Activated naive CD8-positive, alpha-beta T cell treated with anti-CD3 and anti-CD28 coated beads, Interleukin-2, amount 50 U/mL, for 24 hours (primary cell): ENCODE measurements at places on chromosomes 7 and 10.

- DNase-seq: no peak
Observed at GRCh38 chr10:30352377-30352776, 3.3 kb upstream of the MTPAP start.

- no peak for DNase-seq
Observed at GRCh38 chr7:70608229-70608628, 523.7 kb upstream of the GALNT17 start.

GRCh38 chr10:24897326-24897926 is 55.0 kb downstream of the PRTFDC1 start:
- DNase-seq: no peak

DNA sequence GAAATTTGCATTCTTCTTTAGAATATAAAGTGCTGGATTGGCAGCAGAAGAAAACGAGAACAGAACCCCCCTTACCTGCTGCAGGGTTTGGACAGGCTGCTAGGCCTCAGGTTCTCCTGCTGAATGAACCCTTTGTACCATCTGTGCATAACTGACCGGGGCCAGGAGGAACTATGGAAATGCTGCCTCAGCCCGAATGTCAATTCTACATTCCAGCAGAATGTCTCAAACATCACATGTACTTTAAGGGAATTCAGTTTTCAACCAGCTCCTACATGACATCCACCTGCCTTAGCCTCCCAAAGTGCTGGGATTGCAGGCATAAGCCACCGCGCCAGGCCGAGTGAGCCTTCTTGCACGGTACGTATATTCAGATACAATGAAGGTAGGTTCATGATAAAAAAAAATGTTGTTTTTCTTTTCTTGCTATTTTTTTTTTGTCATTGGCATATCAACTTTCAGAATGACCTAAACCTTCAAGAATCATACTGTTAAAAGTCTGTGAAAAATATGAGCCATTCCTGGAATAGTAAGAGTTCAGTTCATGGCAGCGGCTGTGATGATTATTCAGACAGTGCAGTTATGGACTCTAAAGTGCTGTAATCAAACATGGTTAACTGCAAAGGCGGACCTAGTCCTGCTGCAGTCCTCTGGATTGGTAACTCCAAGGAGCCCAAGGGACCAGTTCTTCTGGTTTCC is 84.4 kb upstream of the TNS3 start:
- DNase-seq: no peak

DNA sequence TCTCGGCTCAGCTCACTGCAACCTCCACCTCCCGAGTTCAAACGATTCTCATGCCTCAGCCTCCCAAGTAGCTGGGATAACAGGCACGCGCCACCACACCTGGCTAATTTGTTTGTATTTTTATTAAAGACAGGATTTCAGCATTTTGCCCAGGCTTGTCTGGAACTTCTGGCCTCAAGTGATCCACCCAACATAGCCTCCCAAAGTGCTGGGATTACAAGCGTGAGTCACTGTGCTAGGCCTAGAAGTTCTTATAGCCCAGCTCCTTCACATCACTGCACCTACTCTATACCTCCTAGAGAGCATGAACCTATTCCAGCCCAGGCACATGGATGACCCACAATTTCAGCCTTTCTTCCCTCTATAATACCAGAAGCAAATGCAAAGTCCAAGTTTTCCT is 1.3 kb upstream of the BLOC1S2 start:
- DNase-seq: no peak

- no peak for DNase-seq
Observed at GRCh38 chr10:86113983-86114382, 252.6 kb downstream of the GRID1 start.

DNA sequence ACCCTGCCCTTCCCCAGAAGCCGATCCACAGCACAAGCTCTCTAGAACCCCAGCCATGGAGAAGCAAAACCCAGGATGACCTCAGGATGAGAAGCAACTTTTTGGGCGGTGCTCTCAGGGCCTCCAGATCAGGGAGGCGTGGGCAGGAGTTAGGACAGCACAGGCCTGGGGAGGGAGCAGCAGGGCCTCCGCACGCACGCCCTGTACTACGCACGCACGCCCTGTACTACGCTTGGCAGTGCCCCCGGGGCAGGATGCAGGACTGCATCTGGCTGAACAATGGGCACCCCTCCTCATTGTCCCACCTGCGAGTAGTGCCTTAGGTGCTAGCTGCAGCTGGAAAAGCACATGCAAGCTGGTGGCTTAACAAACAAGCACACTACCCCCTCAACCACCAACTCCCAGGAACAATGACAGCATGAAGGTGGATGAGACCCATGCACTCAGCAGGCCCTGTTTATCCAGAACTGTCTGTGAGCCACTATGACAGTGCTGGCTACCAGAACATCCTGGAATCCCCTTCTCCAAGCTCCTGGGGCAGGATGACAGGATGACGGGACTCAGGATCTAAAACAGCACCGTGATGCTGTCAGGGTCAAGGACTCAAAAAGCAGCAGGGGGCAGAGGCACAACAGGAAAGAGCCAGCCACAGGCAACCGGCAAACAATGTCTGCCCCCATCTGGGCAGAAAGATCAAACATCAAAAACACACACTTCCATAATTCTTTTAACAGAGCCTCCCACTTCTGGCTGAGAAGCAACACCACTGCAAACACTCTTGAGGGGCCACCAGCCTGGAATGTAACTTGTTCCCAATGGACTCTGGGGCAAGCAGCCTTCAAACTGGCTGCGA is 11.8 kb downstream of the PODXL start:
- DNase-seq: no peak

DNA sequence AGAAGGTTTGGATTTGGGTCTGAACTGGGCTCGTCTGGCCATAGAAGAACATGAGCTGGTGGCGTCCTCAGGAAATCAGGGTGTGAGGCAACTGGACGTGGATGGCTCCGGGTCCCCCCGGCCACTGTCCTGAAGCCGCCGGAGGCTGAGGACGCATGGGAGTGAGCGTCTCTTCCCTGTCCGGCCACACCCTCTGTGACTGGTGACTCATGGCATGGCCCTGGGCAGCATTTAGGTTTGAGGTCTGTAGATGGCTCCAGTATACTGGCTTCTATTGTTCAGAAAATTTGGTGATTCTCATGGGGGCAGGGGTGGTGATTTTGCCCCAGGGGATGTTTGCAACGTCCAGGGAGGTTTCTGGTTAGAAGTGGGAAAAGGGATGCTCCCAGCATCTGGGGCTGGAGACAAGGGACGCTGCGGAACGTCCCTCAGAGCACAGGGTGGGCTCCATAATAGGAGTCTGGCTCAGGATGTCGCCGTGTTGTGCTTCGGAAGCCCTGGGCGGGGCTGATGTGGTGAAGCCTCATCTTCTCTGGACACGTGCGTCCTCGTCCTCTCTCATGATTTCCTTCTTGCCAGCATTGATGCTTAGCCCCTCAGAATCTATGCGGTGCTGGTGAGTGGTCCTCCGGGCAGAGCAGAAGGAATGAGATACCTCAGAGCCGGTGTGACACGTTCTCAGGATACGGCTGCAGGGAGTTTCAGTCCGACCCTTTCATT is 49.9 kb downstream of the PITRM1 start:
- no peak for DNase-seq

GRCh38 chr7:20647036-20647435 is 31.6 kb downstream of the ABCB5 start:
- no peak for DNase-seq

GRCh38 chr10:114077815-114078219 is 34.2 kb downstream of the ADRB1 start:
- no peak for DNase-seq

GRCh38 chr10:96995851-96996250 is 163.8 kb downstream of the LCOR start:
- no peak for DNase-seq

- DNase-seq: no peak
Observed at GRCh38 chr10:123962756-123963530, 71.3 kb upstream of the CPXM2 start.

- DNase-seq: no peak
Observed at GRCh38 chr7:112395411-112395810, 54.8 kb upstream of the IFRD1 start.

- DNase-seq: peak; percentile 52
Observed at GRCh38 chr10:22475651-22476600, 130.6 kb downstream of the SPAG6 start.

DNA sequence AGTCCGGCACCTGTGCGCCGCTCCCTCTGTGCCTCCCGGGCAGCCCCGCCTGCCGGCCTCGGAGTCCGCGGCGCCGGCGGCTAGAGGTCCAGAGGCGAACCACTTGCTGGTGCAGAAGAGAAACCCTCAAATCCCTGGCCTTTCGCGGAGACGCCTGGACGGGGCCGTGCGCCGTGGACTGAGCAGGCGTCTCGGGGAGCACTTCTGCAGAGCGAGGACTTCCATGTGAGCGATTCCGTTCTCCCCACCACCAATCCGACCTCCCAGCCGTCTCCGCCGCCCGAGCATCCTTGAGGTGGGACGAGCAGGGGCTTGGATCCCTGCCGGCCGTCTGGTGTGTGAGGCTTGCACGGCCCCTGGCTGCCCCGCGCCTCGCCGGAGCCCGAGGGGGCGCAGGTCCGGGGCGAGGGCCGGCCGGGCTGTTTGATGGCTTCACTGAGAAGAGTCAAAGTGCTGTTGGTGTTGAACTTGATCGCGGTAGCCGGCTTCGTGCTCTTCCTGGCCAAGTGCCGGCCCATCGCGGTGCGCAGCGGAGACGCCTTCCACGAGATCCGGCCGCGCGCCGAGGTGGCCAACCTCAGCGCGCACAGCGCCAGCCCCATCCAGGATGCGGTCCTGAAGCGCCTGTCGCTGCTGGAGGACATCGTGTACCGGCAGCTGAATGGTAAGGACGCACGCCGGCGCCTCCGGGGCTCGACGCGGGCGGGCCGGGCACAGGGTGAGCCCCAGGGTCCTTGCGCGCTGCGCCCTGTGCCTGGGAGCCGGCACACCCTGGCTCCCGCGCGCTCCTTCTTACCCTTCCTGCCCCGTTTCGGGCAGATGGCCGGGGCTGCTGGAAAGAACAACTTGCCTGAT is 660 bp downstream of the GALNT17 start:
- no peak for DNase-seq

- DNase-seq: no peak
Observed at GRCh38 chr10:308572-309085, 173.4 kb downstream of the ZMYND11 start.

GRCh38 chr10:69065406-69066361 is 22.2 kb upstream of the SRGN start:
- peak; percentile 71 for DNase-seq

DNA sequence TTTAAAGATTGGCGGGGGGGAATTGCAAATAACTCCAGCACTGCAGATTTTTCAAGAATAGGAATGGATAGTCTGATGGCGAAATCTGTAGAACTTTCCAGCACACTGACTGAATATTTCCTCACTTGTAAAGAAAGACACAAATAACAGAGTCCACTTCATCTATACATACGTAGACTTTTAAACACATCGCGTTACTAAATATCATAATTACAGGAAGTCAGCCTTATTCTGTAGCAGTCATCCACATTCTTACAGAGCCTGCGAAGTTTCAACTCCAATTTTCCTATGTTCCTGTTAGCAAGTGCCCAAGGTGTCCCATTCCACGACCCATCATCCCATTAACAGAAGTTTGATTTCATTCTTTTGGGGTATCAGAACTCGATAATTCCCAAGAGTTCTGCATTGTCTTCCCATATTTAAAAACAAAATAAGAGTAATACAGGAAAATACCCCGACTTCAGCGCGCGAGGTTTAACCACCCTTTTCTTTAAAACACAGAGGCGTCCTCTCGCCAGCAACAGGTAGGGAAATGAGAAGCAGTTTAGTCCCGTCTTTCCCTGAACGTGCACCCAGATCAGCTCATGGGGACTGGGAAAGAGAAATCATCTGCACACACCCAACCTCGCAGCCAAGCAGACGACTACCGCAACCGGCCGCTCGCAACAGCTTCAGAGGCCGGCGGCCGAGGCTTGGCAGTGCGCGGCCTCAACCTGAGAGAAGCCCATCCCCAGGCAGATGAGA is 880 bp downstream of the HERC4 start:
- DNase-seq: no peak

- no peak for DNase-seq
Observed at GRCh38 chr10:113982769-113983168, 60.9 kb upstream of the ADRB1 start.

DNA sequence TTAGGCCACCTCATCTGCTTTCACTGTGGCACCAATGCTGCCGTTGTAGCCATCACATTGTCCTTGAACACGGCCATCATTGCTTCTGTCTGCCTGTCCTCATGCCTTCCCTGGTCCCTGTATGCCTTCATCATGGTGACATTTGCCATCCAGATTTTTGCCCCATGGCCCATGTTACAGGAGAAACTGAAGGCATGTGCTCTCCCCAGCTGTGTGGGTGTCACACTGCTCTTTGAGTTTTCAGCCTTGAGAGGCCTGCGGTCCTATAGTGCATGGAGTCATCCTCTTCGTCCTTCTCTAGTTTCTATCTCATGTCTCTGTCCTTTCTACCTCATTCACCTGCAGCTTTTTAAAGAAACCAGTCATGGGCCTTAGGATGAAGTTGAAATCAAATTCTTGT is 6.2 kb upstream of the SLC26A3 start:
- no peak for DNase-seq

DNA sequence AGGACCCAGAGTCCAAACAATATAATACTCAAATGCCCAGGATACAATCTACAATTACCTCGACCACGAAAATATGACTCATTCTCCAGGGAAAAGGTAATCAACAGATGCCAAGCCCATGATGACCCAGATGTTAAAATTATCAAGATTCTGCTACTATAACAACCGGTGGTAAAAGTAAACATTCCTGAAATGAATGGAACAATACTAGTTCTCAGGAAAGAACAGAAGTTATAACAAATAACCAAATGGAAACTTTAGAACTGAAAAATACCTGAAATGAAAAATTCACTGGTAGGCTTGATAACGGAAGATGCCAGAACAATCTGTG is 34.1 kb upstream of the GUSB start:
- DNase-seq: no peak

DNA sequence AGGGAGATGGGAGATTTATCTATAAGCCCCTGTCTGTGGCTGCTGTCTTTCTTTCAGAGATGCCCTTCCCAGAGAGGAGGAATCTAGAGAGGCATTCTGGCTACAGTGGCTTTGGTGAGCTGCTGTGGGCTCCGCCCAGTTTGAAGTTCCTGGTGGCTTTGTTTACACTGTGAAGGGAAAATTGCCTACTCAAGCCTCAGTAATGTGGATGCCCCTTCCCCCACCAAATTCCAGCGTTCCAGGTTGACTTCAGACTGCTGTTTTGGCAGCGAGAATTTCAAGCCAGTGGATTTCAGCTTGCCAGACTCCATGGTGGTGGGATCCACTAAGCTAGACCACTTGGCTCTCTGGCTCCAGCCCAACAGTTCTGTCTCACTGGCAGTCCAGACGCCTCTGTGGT is 951.6 kb downstream of the CCSER2 start:
- DNase-seq: no peak

GRCh38 chr7:3592401-3593134 is 291.5 kb downstream of the SDK1 start:
- DNase-seq: no peak

DNA sequence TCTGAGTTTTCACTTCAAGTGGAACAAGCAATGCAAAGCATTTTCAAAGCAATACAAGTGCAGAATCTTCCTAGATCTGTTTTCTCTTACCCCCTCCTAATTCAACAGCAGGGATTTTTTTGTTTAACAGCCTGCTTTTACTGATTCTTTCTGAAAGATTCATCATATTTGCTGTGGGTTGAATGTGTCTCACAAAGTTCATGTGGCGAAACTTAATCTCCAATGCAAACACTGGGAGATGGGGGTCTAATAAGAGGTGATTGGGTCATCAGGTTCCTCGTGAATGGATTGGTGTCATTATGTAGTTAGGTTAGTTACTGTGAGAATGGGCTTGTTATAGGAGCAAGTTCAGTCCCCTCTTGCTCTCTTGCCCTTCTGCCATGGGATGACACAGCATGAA is 107.6 kb downstream of the CNNM2 start:
- DNase-seq: no peak

- DNase-seq: no peak
Observed at GRCh38 chr7:142788303-142789289, 17.8 kb downstream of the PRSS2 start.

- DNase-seq: no peak
Observed at GRCh38 chr10:86079088-86079487, 287.5 kb downstream of the GRID1 start.
